ENCODE measurements at places on chromosomes 6 and 20. TPM values are rescaled to one million over a fixed set of nuclear protein-coding genes. Genes with fewer than 3 reads are reported as not detected.
A peak's percentile ranks its signal among the peaks of the same experiment; 100 is the strongest.

DNA sequence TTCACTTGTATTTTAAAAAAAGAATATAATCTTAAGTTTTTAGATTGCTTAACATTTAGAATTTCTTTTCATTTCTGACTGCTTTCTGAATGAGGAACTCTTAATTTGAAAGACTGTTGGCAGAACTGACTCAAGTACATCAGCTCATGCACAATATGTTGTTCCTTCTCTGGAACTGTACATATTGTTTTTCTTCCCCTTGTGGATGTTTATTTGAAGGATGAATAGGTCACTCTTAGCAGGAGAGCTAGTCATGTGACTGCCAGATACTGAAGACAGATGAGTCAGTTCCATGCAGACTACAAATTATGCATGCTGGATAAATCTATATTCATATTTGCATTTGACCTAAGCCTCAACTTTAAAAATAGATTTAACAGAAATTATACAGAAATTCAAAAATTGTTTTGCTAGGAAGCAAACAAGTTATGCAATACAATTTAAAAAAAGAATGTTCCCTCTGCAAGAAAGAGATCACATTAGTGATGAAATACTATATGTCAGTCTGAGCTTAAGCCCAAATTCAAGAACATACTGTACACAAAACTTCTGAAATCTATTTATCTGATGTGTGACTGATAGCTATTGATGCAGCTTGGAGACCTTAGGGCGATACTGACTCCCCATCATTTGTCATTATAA is 1274.9 kb upstream of the GJE1 start:
- no peaks in the 10 kb centered on the region for H3K27me3 ChIP-seq
- no peak overlapping the region for H3K4me3 ChIP-seq
- H3K4me1 ChIP-seq: no peaks in the 10 kb centered on the region
- H3K36me3 ChIP-seq: no peaks in the 10 kb centered on the region
- DNase-seq: no peak

- no peaks in the 10 kb centered on the region for H3K36me3 ChIP-seq
- peak; percentile 49 for DNase-seq
- H3K27me3 ChIP-seq: no peaks in the 10 kb centered on the region
- H3K4me1 ChIP-seq: peaks cover 80% of the 10 kb centered on the region
- peak overlapping the region; percentile 91 for H3K4me3 ChIP-seq
These were observed 49.5 kb downstream of the ADTRP start for GRCh38 chr6:11729076-11729475.

DNA sequence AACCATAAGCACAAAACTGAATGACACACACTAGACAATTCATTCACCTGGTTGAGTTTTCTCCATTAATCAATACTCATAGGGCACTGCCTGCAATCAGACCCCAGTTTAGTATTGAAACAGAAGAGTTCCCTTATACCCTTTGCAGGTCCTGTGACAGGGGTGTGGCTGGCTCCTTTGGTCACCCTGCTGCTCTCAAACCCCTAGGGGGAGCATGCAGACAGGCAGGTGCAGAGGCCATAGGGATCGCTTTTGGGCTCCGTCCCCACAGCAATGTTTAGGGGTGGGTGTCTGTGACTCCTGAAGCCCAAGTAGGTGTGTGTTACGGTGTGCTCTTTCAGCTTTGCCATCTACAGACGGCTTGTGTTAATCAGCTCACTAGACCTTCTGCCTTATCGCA is 210.4 kb downstream of the CENPW start:
- no peak overlapping the region for H3K27ac ChIP-seq
- no peaks in the 10 kb centered on the region for H3K4me1 ChIP-seq
- no peaks in the 10 kb centered on the region for H3K36me3 ChIP-seq
- no peaks in the 10 kb centered on the region for H3K27me3 ChIP-seq
- no peak for DNase-seq
- no peak overlapping the region for H3K4me3 ChIP-seq

- DNase-seq: no peak
- H3K4me1 ChIP-seq: no peaks in the 10 kb centered on the region
- peaks cover 13% of the 10 kb centered on the region for H3K27me3 ChIP-seq
- H3K36me3 ChIP-seq: no peaks in the 10 kb centered on the region
These were observed 1.5 kb upstream of the PRSS35 start for GRCh38 chr6:83510791-83511190.

DNA sequence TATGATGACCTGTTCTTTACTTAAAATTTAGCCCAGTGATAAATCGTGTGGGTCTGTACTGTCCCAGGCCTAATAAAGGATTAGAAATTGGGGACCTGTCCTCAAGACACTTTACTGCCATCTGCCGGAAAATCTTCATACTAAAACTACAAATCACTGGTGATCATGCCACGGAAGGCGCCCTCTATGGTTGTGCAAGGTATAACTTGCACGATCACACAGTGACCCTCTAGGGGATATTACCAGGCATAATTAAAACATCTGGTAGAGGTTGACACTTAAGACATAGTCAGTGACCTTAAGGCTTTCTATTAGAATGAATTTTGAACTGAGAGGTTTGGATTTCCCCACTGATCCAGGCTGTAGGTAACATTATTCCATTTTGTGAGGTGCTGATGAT is 172.6 kb downstream of the BMP2 start:
- no peaks in the 10 kb centered on the region for H3K27me3 ChIP-seq
- no peaks in the 10 kb centered on the region for H3K36me3 ChIP-seq
- no peaks in the 10 kb centered on the region for H3K4me1 ChIP-seq
- DNase-seq: no peak
- H3K27ac ChIP-seq: no peak overlapping the region

DNA sequence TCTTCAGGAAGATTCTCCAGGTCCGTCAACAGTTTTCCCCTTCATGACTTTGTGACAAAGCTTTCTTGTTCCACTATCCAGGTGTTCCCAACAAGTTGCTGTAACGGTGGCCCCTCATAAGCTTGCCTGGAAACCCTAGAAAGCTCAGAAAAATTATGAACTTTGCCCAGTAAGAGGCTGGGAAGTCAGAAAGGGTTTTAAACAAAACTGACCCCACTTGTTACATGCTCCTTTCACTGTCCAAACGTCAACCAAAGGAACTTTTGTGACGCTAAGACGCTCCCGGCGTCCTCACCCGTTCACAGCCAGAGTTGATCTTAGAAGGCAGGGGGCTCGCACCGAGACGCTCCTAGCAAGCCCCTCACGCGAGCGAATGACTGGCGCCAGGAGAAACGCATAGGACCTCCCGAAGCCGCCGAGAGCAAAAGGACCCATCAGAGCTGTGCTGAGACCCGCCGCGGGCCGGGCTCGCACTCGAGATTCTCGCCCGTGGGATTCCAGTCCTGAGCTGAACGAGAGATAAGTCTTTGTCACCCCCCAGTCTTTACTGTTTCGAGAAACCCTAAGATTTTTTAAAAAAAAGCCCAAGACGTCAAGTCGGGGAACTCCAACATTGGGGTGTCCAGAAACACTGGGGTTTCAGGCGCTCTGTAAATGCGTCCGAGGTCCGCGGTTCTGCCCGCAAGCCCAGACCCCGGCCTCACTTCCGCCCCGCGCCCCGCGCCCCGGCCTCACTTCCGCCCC is 544 bp upstream of the ACAT2 start:
- H3K27ac ChIP-seq: peak overlapping the region; percentile 98
- H3K27me3 ChIP-seq: no peaks in the 10 kb centered on the region
- H3K4me1 ChIP-seq: peaks cover 16% of the 10 kb centered on the region
- peak overlapping the region; percentile 77 for H3K4me3 ChIP-seq

GRCh38 chr6:154852687-154853086 is 119.5 kb downstream of the SCAF8 start:
- no peak for DNase-seq
- H3K4me3 ChIP-seq: no peak overlapping the region
- no peaks in the 10 kb centered on the region for H3K27me3 ChIP-seq
- no peak overlapping the region for H3K27ac ChIP-seq
- no peaks in the 10 kb centered on the region for H3K36me3 ChIP-seq

- no peaks in the 10 kb centered on the region for H3K36me3 ChIP-seq
- no peak overlapping the region for H3K27ac ChIP-seq
- no peaks in the 10 kb centered on the region for H3K4me1 ChIP-seq
- H3K4me3 ChIP-seq: no peak overlapping the region
These were observed 33.6 kb upstream of the GMPR start for GRCh38 chr6:16204653-16205376.

DNA sequence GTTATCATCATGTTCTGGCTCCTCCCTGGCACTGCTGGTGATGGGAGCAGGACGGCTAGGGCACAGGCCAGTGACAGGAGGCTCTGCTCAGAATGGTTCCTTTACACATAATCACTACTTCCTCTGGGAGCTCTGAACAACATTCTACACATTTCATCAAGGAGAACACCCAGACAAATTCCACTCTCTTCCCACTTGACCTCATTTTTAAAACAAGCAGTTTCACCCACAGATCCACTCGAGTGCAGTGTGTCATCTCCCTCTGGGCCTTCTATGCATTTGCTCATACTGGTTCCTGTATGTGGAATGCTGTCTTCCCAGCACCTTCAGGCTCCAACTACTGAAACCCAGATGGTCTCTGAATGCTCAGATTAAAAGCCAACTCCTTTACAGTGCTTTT is 84.8 kb downstream of the ELOVL5 start:
- no peaks in the 10 kb centered on the region for H3K4me1 ChIP-seq
- H3K36me3 ChIP-seq: peaks cover 90% of the 10 kb centered on the region
- no peak overlapping the region for H3K4me3 ChIP-seq
- H3K27me3 ChIP-seq: no peaks in the 10 kb centered on the region
- no peak for DNase-seq

GRCh38 chr6:106360410-106360988 is at the start of gene CRYBG1:
TSS of gene CRYBG1 (plus strand) at chr6:106360717. CDS start at chr6:106360909, 192 bp downstream.
- H3K4me3 ChIP-seq: no peak within 1 kb of the TSS
- H3K36me3 ChIP-seq: no peaks in the 10 kb centered on the region
- H3K27ac ChIP-seq: no peak within 1 kb of the TSS

DNA sequence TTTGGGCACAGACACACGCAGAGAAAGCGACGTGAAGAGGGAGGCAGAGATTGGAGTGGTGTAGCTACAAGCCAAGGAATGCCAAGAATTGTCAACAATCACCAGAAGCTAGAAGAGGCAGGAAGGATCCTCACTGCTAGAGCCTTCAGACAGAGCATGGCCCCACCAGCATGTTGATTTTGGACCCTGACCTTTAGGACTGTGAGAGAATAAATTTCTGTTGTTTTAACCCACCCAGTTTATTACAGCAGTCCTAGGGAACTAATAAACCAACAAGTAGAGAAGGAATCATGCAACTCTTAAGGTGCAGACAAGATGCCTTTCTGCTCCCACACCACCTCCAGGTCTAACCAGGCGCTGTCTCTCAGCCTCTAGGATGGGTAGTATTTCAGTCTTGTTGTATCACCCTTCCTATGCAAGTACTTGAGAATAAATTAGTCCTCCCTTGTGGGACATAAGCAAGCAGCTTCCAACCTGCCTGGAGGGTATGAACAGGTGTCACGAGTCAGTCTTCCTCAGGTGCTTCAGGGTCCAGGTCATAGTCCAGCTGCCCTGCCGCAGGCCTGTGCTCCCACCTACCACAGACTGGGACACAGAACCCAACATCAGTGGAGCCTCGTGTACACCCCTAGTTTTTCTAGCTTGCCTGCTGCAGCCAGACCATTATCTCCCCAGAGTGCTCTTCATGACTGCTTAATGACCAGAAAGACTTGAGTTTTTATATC is 46.4 kb upstream of the CCN2 start:
- H3K4me3 ChIP-seq: no peak overlapping the region
- no peak overlapping the region for H3K27ac ChIP-seq
- H3K27me3 ChIP-seq: no peaks in the 10 kb centered on the region
- H3K36me3 ChIP-seq: no peaks in the 10 kb centered on the region

DNA sequence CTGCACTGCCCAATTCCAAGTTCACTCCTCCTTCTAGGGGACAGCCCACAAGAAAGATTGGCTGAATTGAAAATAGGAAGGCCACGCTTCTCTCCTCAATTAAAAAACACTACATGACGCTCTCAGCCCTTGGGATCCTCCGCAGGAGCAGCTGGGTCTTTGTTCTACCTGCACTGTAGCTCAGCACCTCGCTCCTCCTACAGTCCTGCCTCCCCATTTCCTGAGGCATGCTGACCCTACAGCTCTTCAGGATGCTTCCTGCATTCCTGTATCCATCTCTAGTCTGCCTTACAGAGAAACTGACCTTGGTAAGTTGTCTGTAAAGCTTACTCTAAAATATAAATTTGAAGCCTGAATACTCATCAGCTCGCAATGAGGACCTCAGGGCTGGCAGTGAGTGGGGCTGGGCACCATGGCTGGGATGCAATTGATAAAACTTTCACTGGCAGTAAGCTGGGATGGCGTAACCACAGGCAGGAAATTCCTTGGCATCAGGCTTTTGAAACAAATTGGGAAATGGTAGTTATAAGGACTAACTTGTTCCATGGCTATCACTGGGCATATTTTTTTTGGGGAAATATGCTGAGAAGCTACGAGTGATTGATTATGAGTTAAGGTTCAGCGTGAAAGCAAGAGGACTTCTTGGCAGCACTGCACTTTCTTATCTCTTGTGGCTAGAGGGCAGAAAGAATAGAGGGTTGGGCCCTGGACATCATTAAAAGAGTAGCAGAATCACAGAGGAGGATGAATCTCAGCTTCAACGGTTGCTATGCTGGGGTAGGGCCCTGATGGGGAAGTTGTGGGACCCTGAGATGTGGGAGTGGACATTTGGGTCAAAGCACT is 11.7 kb upstream of the SIRPB1 start:
- peak overlapping the region; percentile 71 for H3K27ac ChIP-seq
- no peak for DNase-seq
- H3K27me3 ChIP-seq: no peaks in the 10 kb centered on the region

- no peak overlapping the region for H3K4me3 ChIP-seq
- no peaks in the 10 kb centered on the region for H3K36me3 ChIP-seq
- no peak overlapping the region for H3K27ac ChIP-seq
- DNase-seq: no peak
- no peaks in the 10 kb centered on the region for H3K27me3 ChIP-seq
These were observed 210.9 kb downstream of the SLC24A3 start for GRCh38 chr20:19423097-19423899.

DNA sequence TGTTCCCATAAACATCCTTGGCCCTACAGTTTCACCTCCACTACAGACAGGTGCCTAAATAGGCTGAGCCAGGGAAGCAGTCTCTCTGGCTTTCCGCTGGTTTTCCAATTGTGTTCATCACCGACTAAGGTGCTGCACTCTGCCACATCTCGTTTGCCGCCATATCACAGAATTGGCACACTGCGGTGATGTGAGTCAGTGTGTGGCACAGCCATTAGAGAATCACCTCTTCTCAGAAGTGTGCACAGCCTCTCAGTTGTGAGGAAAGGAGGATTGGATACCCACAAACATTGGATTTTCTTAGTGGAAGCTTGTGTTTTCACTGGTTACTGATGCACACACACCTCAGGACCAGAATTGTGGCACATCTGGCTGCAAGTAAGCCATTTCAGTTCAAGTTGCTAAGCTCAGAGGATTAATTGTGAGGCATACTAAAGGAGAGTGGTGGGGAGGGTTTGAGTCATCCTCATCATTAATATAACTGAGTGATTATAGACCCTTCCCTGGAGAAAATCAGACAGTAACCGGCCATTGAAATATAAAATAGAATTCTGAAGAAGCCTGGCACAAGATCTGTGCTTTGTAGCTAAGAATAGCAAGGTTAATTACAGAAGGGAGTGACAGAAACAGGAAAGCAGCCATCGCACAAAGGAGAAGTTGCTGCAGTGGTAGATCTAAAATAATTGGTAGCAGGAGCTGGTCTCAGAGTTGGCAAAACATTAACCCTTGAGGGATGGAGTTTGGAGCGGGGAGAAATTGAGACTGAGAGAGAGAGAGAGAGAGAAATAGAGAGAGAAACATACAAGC is 506.9 kb downstream of the LMBRD1 start:
- no peaks in the 10 kb centered on the region for H3K36me3 ChIP-seq
- no peak for DNase-seq

- no peaks in the 10 kb centered on the region for H3K27me3 ChIP-seq
- H3K27ac ChIP-seq: no peak overlapping the region
- no peaks in the 10 kb centered on the region for H3K4me1 ChIP-seq
- no peak for DNase-seq
These were observed 1382.4 kb upstream of the ADGRB3 start for GRCh38 chr6:67252663-67253062.

The MUC21 gene
- polyA plus RNA-seq: not detected

The IMPG1 gene
- not detected for polyA plus RNA-seq

The GLP1R gene
- not detected for polyA plus RNA-seq

The AKAP12 gene
- polyA plus RNA-seq: not detected

The SNRNP48 gene
- 10.5 TPM for polyA plus RNA-seq

The DYNLT2 gene
- 0.48 TPM for polyA plus RNA-seq

The CD93 gene
- 0.12 TPM for polyA plus RNA-seq

Measured in CD4-positive, CD25-positive, alpha-beta regulatory T cell (primary cell).